ENCODE measurements at places on chromosomes 12 and 14.

DNA sequence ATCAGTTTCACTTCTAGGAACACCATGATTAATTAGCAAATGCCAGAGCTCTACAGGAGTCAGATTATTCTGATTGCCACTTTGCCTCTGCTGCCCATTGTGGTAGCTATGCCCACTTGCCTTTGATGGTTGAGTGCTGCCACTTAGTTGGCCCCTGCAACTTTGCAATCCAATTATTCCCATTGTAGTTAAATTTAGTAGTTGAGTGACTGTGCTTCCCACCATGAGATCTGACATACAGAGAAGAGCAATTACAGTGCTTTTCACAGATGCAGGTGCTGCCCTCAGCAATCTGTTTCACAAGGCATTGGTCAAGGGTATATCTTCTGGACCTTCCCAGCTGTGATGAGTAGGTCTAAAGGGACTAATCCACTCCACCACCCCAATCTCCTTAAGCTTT, 468.4 kb upstream of the RGS6 start:
- no peak for DNase-seq

DNA sequence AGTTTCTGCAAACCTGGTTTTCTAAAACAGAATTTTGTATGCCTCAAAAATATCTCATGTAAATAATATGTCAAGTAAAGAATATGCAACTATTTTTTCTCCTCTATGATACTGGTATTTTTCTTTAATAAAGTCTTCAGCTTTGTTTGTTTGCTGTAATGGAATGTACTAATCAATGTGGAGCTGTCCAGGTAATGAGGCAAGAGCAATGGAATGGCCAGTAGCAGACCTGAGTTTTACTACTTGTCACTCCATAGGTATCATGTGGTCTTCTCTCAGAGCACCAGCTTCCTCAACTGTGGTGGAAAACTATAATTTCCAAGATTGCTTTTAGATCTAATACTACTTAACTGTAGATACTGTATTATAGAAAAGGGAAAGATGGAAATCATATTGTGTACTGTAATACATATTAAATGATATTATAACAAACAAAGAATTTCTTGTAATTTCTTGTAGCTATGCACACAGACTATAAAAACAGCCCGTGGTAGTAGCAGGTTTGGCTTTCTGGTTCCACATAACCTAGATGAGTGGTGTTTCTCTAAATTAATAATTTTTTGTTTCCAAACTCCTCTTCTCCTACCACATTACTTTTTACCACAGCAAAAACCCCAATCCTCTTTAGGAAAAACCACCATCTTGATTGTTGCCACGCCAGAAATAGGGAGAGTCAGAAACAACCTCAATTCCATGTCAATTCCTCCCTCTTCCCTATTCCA, 70.6 kb downstream of the KIF21A start:
- no peak for DNase-seq

GRCh38 chr12:80411787-80412186, 32.2 kb upstream of the PTPRQ start:
- no peak for DNase-seq

DNA sequence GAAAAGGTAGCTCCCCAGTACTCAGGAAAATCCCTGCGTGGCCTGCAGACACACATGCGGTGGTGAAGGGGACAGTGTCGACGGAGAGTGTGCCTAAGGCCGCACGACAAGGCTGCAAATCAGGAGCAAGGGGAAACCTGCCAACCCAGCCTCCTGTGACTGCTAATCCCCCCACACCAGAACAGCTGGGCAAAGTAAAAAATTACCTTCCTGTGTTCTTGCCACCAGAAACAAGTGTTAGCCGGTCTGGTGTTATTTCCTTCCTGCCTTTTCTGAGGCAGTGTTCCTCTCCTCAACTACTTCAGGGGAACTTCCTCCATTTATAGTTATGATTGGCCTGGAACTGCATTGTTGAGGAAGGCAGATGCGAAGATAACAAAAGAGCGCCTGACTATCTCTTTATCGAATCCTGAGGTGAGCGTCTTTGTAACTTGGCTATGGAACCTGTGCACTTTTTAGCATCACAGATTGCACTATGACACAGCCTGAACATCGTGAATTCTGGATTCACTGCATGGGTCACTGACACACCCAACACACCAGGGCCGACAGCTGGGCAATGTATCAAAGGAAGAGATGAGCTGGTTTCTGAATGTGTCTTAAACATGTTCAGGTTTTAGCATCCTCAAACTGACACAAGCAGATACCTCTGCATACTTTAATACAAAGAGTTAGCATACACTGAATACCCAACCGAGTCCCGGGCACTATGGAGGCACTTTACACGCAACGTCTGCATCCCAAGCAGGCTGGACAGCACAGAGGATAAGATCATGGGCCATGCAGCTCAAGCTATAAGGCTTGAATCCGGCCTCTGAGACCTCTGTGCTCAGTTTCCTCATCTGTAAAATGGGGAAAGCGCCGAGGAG, 28.9 kb downstream of the SLC15A4 start:
- DNase-seq, result no peak

DNA sequence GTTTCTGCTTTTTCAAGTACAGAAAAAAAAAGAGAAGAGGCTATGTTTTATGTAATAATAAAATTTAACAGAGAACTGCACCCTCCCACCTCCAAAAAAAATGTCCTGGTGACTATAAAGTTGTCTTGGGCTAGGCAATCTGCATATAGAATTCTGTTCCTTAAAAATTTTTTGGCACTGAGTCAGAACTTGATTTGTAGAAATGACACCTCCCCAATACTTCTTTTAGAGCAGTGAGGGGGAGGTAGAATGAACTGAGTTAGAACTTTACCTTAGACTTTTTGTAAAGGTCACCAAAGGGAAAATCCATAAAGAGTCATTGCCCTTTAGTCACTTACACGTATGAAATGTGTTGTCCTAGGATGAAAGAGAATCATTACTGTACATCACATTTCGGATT, 80.0 kb downstream of the BTG1 start:
- no peak for DNase-seq

DNA sequence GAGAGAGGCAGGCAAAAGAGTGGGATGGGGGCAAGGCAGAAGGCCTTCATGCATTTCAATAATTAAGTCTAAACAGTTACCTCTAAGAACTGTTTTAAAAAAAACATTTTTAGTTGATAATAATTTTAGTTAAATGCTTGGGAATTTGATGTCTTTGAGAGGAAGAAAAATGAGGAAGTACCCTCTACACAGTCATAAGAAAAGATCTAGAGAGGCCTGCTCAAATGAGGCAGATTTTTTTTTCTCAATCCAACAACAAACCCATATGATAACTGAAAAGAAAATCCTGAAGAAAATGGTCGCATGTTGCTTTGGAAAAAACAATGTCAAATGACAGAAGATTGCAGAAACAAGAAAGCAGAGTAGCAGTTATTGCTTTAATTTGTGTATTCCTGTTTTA, 25.6 kb downstream of the SINHCAF start:
- DNase-seq, result no peak

DNA sequence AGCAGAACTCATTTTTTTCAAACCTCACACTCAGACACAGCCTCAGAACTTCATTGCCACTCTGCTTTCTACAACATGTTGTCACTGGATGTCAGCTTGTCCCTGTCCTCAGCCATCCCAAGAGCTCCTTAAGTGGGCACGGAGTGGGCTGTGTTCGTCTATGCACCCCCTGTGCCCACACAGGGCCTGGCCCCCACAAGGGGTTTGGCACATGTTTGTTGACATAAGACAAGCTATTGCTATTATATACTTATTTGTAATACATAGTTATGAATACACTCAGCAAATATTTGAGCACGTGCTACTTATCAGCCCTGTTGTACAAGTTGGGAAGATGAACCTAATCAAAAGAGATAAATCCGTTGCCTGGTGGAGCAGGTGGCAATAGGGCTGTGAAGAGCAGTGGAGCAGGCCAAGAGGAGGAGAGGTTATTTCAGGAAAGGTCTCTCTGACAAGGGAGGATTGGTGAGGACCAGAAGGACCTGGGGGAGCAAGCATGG, 4.3 kb upstream of the BDKRB1 start:
- no peak for DNase-seq

DNA sequence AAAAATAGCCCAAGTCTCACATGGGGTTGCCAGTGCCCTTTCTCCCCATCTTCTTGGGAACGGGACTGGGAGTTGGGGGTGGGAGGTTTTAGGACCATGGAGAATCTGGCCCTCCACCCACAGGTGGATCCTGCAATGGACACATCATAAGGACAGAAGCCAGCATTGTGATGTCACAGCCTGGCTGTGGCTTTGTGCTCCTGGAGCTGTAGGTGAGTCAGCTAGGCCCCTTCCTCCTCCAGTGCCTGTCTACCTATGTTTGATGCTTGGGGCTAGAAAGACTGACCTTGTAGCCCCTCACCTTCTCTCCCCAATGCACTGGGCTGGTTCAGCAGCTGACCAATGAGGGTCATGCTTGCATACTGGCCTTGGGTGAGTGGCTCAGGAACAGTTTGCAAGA, at the start of gene CCDC197:
Gene CCDC197, plus strand, starts transcription at position 220 of the 400 bp plus-strand sequence. CDS start 831 bp downstream, outside the sequence.
- DNase-seq, result no peak

DNA sequence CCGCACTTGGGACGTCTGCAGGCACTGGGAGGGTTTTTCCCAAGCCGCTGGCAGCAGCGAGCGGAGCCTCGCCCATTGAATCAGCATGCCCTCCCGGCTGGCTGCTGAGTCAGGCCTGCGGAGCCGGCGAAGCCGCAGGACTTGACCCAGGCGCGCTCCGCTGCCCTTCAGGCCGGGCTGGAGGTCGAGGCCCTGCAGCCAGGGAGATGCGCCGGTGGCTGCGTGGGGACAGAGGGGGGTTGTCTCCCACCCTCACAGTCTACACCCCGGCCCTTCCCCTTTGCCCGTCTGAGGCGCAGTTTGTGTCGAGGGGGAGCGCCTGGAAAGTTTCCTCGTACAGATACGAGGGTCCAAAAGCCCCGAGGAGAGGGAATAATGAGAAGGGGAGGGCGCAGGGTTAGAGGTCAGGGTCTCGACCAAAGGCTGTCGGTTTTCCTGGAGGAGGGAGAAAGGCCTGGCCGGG, 759 bp upstream of the KLC1 start:
- no peak for DNase-seq

GRCh38 chr12:48388938-48389337, 38.2 kb upstream of the ZNF641 start:
- DNase-seq, result no peak

DNA sequence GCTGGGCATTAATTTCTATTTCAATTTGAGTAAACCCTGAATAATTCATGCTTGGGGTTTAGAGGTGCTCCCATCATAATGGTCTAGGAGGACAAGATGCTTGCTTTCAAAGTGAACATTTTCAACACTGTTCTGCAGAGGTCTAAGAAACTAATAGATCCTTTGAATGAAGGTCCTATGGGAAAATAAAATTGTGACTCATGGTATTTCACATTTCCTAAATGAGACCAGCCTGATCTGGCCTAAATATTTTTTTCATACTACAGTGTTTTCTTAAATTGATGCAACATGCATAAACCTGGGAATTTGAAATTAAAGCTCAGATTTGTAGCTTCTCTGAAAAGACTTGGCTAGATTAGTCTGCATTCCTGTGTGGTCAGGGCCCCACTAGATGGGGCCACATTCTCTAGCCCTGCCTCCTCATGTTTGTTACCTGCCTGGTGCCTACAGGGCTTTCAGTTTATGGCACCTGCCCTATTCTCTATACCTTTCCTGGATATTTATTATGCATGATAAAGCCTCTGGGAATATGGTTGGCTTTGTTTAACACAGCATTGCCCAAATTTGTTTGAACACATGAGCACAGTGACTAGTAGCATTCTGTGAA, 112.7 kb downstream of the METTL25 start:
- no peak for DNase-seq

DNA sequence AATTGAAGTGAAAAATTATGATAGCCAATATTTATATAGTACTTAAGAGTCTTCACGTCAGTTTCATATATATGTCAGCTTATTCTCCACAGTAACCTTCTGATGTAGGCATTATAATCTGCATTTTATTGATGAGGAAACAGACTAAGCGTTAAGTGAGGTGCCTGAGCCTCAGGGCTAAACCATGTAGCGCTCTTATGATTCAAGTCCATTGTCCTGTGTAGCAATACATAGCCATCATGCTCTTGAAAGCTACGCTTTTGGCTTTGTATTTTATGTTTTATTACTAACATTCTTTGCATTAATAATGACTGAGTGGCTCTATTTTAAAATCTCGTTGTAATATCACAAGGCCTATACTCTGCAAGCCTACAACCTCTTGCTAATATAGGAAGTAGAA, 79.0 kb downstream of the ANO6 start:
- no peak for DNase-seq

DNA sequence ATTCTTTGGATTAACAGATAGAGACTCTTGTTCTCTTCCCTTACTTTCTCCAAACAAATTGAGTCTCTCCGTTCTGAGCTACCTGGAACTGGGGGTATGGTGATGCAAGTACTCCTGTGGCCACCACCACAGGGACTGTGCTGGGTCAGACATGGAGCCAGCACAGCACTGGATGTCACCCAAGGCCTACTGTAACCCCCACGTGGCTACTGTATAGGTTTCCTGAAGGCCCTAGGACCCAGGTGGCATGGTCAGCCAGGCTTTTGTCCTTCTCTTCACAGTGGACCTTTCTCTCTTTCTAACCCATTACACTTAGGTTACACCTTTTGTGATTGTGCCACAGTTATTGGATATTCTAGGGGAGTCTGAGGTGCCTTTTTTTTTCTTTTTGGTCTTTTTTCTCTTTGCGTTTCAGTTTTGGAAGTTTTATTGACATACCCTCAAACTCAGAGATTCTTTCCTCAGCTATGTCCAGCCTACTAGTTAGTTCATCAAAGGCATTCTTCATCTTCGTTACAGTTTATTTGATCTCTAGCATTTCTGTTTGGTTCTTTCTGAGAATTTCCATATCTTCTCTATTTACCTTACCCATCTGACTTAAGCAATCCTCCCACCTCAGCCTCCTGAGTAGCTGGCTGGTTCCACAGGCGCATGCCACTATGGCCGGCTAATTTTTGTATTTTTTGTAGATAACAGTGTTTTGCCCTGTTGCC, 6.0 kb upstream of the KLHDC2 start:
- DNase-seq, result no peak

All from activated CD8-positive, alpha-beta memory T cell treated with anti-CD3 and anti-CD28 coated beads, Interleukin-2, amount 50 U/mL, for 4 hours (primary cell).